SK-N-DZ (cell line): ENCODE measurements at places on chromosomes 5 and 9.
A peak's percentile ranks its signal among the peaks of the same experiment; 100 is the strongest.

DNA sequence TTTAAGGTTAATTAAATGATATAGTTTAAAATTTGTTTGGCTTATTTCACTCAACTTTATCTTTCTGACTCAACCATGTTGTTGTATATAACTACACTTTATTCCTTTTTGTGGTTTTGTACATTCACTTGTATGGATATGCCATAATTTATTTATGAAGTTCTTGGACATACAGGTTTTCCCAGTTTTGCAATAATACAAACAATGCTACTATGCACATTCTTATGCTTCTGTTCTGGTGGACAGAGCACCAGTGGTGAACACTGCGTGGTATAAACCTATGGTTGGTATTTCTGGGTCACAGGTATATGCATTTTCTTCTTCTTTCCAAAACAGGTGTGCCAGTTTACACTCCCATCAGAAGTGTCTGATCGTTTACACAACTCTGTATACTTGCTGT, 35.7 kb upstream of the TRIM14 start:
- DNase-seq = no peak

GRCh38 chr9:85108229-85108628, 438.7 kb downstream of the NTRK2 start:
- DNase-seq = no peak

DNA sequence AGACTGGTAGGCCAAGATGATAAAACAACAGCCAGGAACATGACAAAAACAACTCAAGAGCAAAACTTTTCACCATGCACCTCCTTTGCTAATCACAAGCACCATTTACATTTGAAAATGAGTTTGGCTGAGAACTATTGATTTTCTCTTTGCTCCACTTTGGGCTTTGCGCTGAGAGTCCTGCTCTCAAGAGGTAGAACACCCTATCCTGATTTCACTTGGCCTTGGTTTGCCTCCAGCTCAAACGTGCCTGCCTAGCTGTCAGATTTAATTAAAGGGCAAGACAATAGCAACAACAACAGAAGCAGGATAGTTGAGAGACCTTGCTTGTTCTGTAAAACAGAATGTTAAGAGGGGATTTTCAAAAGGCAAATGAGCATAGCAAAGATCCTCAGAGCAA, 128.2 kb upstream of the ASTN2 start:
- no peak for DNase-seq

GRCh38 chr9:109934857-109935215, 154.8 kb downstream of the PALM2AKAP2 start:
- DNase-seq = no peak

- DNase-seq = no peak
These were observed 474.2 kb upstream of the RIOK2 start for GRCh38 chr5:97657239-97657638.

DNA sequence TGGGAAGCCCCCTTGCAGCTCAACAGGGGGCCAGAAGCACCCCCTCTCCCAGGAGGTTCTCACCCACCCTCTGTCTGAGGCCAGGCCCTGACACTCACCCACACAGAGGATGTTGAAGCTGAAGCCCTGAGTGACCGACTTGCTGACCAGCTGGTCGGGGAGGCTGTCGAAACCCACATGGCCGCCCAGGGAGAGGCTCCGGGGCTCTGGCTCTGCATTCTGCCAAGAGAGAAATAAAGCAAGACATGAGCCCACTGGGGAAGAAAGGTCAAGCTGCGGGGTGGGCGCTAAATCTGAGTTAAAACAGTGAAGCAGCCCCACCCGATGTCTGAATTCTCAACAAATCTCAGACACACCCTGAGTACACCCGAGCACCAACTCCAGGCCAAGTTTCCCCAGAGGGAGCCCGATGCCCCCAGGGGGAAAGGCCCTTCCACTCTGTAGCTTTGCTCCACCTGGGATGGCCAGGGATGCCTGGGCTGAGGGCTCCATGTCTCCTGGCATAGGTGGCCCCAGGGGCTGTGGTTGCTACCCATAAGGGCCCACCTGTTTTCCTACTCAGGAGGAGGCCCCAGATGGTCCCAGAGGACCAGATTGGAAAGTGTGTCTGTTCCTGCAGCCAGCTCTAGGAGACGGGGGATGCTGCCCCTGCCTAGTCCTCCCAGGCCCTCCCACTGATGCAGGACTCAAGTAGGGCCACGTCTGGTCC, 11.6 kb downstream of the SEPTIN8 start:
- no peak for DNase-seq

- no peak for DNase-seq
These were observed 66.9 kb downstream of the EBF1 start for GRCh38 chr5:159032656-159033350.

DNA sequence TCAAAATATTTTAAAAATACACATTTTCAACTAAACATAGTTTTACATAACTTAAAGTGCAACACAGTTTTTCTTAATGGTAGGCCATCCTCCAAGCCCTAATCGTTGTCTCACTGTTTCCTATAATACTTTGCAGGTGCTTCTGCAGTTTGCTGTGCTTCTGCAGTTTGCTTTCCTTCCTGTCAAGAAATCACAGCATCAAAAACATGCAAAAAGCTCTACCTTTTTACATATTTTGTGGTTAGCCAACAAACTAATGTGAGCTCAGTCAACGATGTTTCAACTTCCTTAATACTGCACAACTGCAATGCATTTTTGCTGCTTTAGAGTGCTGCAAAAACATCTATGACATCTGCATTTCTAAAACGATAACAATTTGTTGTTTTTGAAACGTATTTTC, 25.2 kb downstream of the EMB start:
- no peak for DNase-seq

- no peak for DNase-seq
These were observed 95.1 kb upstream of the OTULINL start for GRCh38 chr5:14486486-14486885.

- no peak for DNase-seq
These were observed 61.3 kb upstream of the RNF38 start for GRCh38 chr9:36461323-36461722.

GRCh38 chr9:98442541-98442940, 187.1 kb upstream of the TBC1D2 start:
- DNase-seq = peak; percentile 24

DNA sequence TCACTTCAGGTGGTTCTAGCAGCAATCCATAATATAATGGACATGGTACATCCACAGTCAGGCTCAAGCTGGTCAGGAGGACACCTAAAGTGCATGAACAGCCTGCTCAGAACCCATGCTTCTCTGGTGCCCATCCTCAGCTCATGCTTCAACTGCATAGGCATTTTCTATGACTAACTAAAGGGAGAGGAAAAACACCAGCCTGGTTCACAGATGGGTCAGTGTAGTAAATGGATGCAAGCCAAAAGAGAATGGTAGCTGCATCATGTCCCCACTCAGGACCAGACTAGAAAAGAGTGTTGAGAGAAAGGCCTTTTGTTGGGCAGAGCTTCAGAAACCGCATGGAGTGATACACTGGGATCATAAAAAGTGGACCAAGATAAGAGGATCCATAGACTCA, 556.6 kb downstream of the TLE1 start:
- DNase-seq = no peak

GRCh38 chr9:20319241-20319640, 303.1 kb downstream of the MLLT3 start:
- no peak for DNase-seq

DNA sequence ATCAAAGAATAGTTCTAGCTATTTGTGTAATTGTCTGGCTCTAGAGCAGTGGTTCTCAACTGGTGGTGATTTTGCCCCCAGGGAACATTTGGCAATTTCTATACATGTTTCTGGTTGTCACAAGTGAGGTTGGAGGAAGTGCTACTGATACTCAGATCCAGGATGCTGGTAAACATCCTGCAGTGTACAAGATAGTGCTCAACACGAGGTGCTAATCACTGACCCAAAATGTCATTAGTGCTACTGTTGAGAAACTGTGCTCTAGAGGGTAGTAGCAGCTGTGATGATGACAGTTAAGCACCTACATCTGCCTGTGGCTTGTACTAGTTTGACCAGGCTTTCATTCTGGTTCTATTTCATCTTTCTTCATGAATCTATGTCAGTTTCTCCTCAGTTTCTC, 22.1 kb downstream of the LRRC19 start:
- no peak for DNase-seq

GRCh38 chr9:131739959-131740648, at the start of gene RAPGEF1:
RAPGEF1 (minus strand) TSS chr9:131740076; CDS start chr9:131739830, 246 bp downstream.
- no peak for DNase-seq

GRCh38 chr5:110909415-110909814, 162.1 kb upstream of the TSLP start:
- DNase-seq = no peak

DNA sequence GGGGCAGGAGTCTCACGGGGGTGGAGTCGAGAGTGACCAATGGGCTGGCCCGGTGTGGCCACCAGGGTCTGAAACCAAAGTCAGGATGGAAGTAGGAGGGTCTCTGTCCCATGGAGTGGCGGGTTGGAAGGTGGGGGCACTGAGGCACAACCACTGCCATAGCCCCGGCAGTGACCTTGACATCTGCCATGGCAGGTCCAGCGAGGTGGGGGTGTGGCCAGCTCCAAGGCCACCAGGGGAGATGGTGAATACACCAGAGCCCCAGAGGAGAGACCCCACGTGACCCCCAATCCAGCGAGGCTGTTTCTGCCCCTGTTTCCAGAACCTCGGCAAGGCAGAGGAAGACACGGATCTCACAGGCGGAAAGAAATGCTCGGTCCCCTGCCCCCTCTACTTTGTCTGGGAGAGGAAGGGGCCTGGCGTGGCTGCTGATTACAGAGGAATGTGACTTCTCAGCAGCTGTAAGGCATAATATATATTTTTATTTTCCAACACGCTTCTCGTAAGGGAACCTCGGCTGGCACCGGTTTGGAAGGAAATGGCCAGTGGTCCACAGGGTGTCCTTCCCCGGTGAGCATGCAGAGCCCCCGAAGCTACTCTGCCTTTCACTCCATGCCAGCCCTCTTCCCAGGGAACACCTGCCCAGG, 105.7 kb upstream of the SARDH start:
- DNase-seq = no peak

GRCh38 chr5:61332851-61333320, 828 bp downstream of the ZSWIM6 start:
- no peak for DNase-seq

DNA sequence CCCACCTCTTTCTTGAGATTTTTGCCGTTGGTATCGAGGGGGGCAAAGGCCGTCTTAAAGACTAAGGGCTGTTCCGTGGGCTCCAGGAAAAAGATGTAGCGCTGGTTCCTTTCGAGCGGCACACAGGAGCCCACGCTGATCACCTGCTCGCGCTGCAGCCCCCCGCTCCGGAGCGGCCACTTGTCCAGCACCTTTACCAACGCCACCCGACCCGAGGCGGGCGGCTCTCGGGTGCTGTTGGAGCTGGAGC, 781 bp downstream of the NRG2 start:
- no peak for DNase-seq

- no peak for DNase-seq
These were observed 6.4 kb upstream of the AGPAT2 start for GRCh38 chr9:136693490-136694162.

GRCh38 chr9:94865582-94866452, 139.3 kb downstream of the AOPEP start:
- peak; percentile 94 for DNase-seq

DNA sequence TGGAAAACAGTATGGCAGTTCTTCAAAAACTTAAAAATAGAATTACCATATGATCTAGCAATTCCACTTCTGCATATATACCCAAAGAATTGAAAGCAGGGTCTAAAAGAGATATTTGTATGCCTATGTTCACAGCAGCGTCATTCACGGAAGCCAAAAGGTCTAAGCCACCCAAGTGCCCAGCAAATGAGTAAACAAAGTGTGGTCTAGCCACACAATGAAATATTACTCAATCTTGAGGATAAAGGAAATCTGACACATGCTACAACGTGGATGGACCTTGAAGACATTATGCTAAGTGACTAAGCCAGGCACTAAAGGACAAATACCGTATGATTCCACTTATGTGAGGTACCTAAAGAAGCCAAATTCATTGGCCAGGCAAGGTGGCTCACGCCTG, 11.1 kb upstream of the MED27 start:
- DNase-seq = no peak

DNA sequence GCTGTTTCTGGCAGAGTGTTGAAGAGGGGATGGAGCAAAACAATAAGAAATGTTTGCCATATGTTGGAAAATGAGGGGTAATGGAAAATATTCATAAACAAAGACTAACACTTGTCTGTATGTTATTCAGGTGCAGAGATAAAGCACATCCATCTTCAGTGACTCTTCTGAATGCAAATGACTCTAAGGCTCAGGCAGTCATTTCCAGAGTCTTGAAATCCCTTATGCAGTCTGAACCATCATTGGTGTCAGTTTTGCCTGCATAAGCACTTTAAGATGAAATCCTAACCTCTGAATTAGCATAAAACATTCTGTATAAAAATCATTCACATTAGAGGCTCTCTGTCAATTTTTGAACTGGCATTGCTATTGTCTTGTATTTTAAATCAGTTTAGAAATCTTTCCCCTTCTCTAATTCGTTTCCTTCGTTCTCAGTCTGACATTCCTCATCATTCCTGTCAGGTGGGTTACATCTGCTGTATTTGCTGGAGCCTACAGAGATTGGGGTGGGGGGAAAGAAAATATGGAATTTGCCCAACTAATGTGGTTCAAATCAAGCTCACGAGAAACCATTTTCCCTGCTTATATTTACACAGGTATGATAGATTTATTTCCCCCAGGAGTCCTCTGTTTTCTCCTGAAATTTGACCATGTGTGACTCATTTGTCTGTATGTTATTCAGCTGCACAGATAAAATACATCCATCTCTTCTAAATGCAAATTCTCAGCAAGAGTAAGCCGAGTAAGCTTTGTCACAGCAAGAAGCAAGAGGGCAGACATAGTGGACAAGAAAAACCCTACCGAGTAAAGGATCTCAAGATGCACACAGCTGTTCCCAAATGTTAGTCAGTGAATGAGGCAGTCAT, 31.6 kb downstream of the ENC1 start:
- no peak for DNase-seq

DNA sequence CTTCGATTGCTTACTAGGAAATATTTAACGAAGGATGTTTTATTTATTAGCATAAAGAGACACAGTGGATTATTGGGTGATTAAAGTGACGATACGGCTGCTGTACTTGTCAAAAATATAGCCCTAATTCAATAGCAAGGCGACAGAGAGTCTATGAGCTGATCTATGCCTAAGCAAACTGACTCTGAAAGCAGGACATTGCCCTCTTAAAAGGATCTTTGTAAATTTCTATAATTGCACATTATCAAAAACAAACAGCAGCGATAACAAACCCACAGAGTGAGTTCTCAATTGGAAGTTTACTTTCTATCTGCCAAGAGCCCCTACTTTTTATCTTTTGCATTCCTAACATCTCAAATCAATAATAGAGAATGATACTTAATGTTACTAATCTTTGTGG, 31.4 kb downstream of the TLX3 start:
- no peak for DNase-seq

- no peak for DNase-seq
These were observed 4.4 kb downstream of the NSMF start for GRCh38 chr9:137454597-137455358.

DNA sequence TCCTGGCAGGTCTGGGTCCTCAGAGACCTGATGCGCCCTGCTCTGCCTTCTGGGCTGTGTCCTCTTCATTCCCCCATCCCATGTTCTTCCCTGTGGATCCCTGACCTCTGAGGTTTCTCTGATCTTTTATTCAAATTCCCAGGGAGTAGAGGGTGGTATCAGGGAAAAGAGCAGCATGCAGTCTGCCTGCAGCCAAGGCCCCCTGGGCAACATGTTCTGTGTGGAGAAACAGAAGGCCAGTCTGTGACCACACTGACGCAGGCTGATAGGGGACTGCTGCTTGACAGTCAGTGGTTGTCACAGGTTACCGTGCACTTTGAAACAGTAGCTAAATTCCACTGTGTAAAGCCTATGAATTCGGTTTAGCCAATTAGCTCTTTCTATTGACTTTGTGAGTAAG, 156.6 kb upstream of the IRX2 start:
- DNase-seq = no peak
